ENCODE measurements at places on chromosomes 16 and 17.

- DNase-seq, result no peak
Measured at GRCh38 chr16:55672471-55672870, 16.7 kb downstream of the SLC6A2 start.

- DNase-seq, result no peak
Measured at GRCh38 chr17:32463304-32463703, 19.0 kb downstream of the PSMD11 start.

- DNase-seq, result no peak
Measured at GRCh38 chr17:73623247-73623646, 21.0 kb downstream of the SDK2 start.

DNA sequence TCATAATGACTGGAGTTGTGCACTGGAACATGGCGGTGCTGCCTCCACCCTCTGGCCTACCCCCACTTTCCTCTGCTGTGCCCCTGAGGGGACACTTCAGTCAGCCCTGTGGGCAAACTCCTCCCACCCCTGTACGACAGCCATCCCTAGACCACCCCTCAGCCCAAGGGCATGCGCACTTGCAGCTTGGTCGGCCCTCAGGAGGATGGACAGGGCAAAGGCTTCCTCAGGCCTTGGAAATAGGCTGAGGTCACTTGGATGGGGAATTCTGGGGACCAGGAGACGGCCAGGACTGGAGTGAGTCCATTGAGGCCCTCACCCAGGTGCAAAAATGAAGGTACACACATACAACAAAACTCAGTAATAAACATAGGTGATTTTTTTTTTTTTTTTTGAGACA lies 41.0 kb downstream of the FZD2 start:
- DNase-seq, result no peak

- no peak for DNase-seq
Measured at GRCh38 chr17:19317359-19318095, 45.0 kb downstream of the B9D1 start.

- DNase-seq, result no peak
Measured at GRCh38 chr16:86669937-86670749, 91.8 kb downstream of the FOXL1 start.

Measured in LoVo (cell line).